ENCODE measurements at places on chromosomes 5 and 9.

- no peak for DNase-seq
Observed at GRCh38 chr9:81113453-81114124, 575.8 kb downstream of the TLE1 start.

- peak; percentile 28 for DNase-seq
Observed at GRCh38 chr5:6766604-6767093, 53.4 kb downstream of the TENT4A start.

DNA sequence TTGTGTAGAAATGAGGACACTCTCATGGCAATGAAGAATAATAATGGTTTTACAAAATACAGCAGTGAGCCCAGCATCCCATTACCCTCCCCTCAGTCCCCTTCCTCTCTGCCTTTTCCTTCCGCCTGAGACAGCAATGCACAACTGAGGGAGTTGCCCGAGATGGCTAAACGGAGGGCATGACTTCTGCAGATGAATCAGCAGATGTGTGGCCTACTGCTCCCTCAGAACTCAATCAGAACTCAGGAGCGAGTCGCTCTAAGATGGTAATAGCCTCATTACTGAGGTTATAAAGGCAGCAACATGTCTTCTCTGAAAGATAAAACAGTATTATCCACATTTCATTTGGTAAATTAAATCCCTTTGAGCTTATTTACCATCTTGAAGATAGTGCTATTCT, 326.6 kb downstream of the ENC1 start:
- DNase-seq, result no peak

DNA sequence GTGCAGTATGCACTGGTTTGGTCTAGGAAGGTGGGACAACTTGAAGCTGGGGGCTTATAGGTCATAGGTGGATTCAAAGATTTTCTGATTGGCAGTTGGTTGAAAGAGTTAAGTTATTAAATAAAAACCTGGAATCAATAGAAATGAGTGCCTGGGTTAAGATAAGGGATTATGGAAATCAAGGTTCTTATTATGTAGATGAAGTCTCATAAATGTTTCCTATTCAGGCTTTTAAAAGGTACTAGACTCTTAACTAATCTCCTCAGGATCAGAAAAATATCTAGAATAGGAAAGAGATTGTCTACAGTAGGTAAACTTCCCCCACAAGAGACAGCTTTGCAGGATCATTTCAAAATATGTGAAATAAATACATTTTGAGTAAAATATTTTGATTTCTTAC, 163.3 kb upstream of the FBN2 start:
- no peak for DNase-seq

DNA sequence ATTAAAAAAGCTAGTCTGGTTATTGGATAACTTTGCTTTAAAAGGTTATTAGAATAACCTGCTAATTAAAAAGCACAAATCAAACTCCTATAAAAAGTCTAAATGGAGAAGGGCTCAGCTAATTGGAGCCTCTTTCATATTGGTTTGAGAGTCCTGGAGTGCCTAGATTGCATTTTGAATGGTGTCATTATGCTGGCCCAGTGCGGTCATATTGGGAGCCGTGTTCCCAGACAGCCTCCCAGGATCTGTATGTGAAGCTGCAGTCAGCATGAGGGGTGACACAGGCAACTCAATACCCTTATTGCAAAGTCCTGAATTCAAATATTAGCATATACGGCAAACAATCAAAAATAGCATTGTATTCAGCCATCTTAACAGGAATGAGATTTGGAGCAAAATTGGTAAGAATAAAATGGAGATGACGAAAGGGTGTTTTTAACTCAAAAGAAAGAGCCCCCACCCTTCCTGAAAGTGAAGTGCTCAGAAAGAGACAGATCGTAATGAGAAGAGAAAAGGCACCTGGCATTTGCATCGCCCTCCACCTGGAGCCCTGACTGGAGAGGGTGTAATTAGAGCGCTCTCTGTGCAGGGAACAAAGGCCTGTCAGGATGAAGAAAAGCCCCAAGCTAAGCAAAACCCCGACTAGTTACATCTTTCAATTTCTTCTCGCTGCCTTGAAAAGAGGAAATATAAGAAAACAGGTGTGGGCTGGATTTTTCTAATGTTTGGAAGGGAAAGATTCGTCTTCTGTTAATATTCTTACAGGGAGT, 621.0 kb upstream of the ADAMTS16 start:
- DNase-seq, result no peak

- no peak for DNase-seq
Observed at GRCh38 chr5:93611976-93612854, 29.2 kb downstream of the NR2F1 start.

DNA sequence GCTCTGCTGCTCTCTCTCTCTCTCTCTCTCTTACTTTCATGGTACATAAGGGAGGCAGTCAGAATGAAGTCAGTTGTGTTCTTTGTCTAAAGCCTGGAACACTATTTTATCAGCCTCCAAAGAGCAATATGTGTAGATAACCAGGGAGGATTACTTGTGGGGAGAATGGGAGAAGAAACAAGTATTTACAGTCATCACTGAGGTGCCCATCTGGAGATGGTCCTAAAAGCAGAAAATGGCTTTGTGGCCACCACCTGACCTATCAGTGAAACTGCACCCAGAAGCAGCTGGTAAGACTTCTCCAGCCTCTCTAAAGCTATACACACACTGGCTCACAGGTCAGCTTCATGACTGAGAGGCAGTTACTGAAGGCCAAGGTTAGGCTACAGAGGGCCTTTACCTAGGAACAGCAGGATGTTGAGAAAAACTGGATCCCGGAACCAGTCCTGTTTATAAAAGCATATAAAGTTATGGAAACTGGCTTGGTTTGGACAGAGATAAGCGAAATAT, 75.1 kb downstream of the MRPS27 start:
- no peak for DNase-seq

DNA sequence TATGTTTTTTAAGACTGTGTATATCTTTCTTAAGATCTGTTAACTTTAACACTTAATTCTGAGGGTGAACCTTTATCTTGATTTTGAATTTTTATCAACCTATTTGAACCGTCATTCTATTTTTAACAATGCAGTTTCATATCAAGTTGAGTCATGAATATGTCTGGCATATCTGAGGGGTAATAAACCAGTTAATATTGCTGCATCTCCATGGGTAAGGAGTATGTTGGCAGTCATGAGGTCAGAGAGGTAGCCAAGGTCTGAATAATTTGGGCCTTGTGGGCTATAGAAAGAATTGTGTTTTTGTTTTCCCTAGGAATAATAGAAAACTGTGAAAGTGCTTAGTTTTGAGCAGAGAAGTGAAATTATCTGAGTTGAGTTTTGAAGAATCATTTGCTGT, 419.0 kb downstream of the PLK2 start:
- DNase-seq, result no peak

- no peak for DNase-seq
Observed at GRCh38 chr5:143054480-143054941, 284.3 kb downstream of the ARHGAP26 start.

DNA sequence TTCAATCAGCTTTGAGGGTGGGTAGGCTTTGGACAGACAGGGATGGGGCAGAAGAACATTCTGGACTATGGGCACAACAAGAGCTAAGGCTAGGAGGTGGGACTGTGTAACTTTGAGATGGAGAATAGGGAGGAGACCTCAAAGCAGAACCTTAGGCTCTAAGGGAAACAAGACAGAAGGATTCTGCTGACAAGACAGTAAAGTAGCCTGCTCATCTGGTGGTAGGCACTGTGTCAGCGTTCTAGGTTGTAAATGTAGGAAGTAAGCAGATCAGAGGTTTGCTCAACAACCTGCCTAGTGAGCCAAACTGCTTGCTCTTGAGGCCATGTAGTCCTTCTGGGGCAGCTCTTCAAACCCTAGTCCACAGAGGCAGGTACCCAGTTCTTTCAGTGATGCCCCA, 15.0 kb upstream of the IL12B start:
- no peak for DNase-seq

GRCh38 chr9:134684375-134684723, 42.7 kb downstream of the COL5A1 start:
- DNase-seq, result no peak

- no peak for DNase-seq
Observed at GRCh38 chr5:99187611-99188010, 258.8 kb upstream of the CHD1 start.

GRCh38 chr5:172605466-172605865, 35.6 kb upstream of the NEURL1B start:
- no peak for DNase-seq

DNA sequence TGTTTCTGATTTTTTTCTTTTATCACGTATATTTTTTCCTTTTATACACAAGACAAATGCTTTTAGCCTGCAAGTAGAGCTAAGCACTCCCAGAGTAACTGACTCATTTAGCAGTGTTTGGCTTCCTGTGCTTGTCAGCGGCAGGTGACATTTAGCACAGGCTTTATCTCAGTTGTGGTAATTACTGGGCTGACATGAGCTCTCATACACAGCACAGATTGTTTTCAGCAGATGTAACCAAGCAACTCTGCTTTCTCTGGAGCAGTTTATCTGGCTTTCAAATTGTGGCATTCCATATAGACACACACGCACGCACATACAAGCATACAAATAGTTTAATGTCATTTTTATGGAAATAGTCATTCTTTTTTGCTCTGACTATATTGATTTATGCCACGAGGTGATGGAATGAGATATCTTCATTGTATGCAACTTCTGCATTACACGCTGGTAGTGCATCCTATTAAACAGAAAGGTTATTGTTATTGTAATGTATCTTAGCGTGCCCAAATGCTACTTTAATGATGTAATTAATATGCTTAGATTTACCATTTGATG, 379.0 kb upstream of the GRAMD2B start:
- no peak for DNase-seq

- DNase-seq, result no peak
Observed at GRCh38 chr5:68214482-68215207, 911 bp upstream of the PIK3R1 start.

GRCh38 chr5:172749881-172750633, 20.9 kb downstream of the DUSP1 start:
- DNase-seq, result no peak

DNA sequence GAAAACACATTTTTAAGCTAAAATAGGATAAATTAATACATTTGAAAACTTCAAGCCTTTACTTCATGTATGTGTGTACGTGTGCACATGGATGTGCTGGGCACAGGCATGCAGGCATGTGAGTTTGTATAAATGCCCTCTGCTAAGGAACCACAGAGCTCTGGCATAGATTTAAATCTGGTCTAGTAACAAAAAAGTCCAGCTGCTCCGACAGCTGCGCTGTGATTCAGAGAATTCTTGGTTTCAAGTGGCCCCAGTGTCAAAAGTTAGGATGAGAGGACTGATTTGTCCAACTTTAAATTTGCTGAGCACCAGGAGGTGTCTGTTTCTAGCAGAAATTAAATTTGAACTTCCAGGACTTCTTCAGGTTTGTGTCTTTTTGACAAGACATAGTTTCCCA, 203.7 kb upstream of the TUT7 start:
- no peak for DNase-seq

DNA sequence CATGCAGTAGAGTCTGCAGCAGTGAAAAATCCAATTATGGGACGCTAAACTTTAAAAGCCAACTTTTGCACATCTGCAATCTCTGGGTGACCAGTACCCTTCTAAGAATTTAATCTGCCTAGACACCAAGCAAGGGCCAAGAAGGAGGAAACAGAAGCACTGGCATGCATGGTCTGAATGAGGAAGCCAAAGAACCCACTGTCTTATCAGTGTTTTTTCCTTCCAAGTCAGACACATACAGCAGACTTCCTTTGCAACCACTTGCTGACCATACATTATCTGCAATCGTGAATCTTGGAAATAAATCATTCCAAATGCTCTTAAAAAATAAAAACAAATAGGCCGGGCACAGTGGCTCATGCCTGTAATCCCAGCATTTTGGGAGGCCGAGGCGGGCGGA, 65.9 kb downstream of the DEPDC1B start:
- no peak for DNase-seq

DNA sequence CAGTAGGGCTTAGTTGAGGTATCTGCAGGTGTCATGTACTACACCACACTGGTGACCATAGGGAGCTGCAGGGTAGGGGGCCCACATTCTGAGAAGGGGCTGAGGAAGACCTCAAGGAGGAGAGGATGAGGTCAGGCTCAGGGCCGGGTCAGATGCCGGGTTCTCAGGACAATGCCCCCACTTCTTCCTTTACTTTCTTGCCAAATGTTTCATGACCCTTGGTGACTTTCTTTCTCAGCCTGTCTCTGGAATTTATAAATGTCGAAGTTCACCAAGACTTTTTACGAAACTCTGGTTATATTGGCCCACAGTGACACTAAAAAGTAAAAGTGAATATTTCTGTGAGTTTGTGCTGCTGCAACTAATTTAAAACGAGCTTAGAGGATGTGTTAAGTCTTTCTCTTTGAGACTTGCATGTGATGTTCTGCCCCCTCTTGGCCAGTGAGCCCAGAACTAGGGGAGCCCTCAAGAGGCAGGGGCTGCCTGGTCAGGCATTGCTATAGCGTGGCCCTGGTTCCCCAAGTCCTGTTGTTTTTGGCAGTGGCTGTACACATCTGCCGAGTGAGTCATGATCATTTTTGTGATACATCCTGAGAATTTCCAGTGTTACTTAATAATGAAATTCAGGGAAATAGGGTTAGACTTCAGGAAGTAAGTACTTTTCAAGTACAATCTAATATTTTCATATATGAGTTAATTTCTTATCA, 11.2 kb downstream of the ACO1 start:
- DNase-seq, result no peak

GRCh38 chr5:4773827-4774317, 366.3 kb upstream of the ADAMTS16 start:
- no peak for DNase-seq

- DNase-seq, result no peak
Observed at GRCh38 chr5:2848619-2849018, 97.1 kb upstream of the IRX2 start.

GRCh38 chr9:122463828-122464632, 13.7 kb downstream of the OR1J1 start:
- DNase-seq, result peak; percentile 43

- DNase-seq, result no peak
Observed at GRCh38 chr5:106661866-106662265, 1008.9 kb downstream of the EFNA5 start.

GRCh38 chr5:52523701-52524100, 264.0 kb upstream of the ITGA1 start:
- DNase-seq, result no peak

DNA sequence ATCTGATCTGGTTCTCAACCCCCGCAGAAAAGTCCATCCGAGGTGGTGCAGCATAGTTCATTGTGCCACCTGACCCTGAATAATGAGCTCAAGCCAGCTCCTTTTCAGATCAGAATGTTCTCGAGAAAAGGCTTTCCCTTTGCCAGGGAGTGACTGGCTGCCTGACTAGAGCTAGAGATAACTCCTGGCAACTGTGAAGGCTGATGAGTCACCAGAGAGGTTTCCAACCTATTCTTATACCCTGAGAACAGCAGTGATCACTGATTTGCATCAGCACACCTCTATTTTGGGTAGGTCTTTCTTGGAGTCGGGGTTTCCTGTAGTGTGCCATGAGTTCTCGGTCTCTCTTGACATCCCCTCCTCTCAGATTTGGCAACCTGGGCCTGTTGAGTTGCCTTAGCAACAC, 127.9 kb downstream of the PIK3R1 start:
- DNase-seq, result no peak

GRCh38 chr9:111798786-111799185, 4.0 kb upstream of the SHOC1 start:
- DNase-seq, result no peak
